Adrenal gland (tissue), 19 donors: ENCODE measurements at places on chromosomes 6 and 20. TPM values are rescaled to one million over a fixed set of nuclear protein-coding genes. Genes with fewer than 3 reads are reported as not detected.

Gene KHDRBS2
- 4.0 TPM for total RNA-seq

DNA sequence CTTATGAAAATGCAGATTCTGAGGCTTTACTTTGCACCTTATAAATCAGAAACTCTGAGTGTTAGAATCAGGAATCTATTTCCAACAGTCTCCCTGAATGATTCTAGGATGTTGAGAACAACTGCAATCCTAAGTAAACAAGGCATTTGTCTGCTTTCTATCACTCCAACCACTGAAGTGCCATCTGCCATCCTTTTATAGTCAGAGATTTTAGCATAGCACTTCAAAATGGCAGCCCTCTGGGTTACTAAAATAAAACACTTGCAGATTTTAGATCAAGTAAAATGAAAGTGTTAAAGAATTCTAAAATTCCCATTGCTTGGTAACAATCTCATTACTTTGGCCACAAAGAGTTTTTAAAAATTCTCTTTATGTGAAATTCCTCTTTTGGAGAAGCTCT, 258.9 kb downstream of the CD109 start:
- no peak overlapping the region for H3K4me3 ChIP-seq
- no peaks in the 10 kb centered on the region for H3K36me3 ChIP-seq
- no peaks in the 10 kb centered on the region for H3K27me3 ChIP-seq
- DNase-seq: no peak
- no peaks in the 10 kb centered on the region for H3K4me1 ChIP-seq
- no peak overlapping the region for H3K27ac ChIP-seq

Gene VGLL2
- total RNA-seq: not detected

DNA sequence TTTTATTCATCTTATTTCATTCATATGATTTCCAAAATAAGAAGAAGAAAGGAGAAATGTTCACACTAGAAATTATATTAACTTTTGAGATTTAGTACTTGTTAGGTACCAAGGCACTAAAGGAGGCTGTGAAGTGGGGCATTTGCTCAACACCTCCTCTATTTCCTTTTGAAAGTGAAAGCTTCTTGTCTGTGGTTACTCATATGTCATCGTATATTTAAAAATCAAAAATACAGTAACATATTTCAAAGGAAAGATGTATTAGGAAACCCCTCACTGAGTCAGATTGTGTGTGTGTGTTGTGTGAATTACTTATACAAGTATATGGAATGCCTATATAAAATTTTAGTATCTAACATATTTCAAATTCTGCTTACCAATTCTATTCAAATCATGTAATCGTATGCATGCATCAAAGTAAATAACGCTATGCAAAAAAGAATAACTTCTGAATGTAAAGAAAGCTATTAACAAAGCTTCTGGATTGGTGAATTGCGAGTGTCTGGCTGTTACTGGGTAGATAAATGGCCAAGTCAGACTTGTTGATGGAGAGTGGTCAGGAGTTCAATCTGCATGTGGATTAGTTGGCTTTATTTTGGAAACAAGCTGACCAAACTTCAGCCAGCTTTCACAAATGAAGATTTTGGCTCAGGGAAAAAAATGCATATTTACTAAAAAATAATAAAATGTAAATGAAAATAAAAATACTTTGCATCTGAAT, 70.9 kb downstream of the PACRG start:
- H3K27ac ChIP-seq: no peak overlapping the region
- H3K4me3 ChIP-seq: no peak overlapping the region
- no peaks in the 10 kb centered on the region for H3K36me3 ChIP-seq
- H3K4me1 ChIP-seq: no peaks in the 10 kb centered on the region
- DNase-seq: no peak

DNA sequence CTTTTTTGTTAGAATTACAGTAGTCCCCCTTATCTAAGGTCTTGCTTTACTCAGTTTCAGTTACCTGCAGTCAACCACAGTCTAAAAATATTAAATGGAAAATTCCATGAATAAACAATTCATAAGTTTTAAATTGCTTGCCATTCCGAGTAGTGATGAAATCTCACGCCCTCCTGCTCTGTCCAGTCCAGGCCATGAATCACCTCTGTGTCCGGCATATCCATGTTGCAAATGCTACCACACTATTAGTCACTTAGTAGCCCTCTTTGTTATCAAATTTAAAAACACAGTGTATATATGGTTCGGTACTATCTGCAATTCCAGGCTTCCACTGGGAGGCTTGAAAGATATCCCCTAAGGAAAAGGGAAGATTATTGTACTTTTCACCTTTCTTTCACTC, 164.6 kb upstream of the FAM83B start:
- no peaks in the 10 kb centered on the region for H3K27me3 ChIP-seq
- no peak overlapping the region for H3K27ac ChIP-seq
- DNase-seq: peak; percentile 48
- no peaks in the 10 kb centered on the region for H3K36me3 ChIP-seq
- no peaks in the 10 kb centered on the region for H3K4me1 ChIP-seq
- no peak overlapping the region for H3K4me3 ChIP-seq

GRCh38 chr6:113597231-113597583, 259.9 kb upstream of the MARCKS start:
- no peaks in the 10 kb centered on the region for H3K27me3 ChIP-seq
- H3K27ac ChIP-seq: no peak overlapping the region
- no peak for DNase-seq

Gene SLC4A11
- total RNA-seq: 30.6 TPM

GRCh38 chr6:132950566-132950965, 136.2 kb downstream of the RPS12 start:
- no peaks in the 10 kb centered on the region for H3K4me1 ChIP-seq
- H3K27ac ChIP-seq: no peak overlapping the region
- DNase-seq: no peak
- no peaks in the 10 kb centered on the region for H3K36me3 ChIP-seq
- peaks cover 4% of the 10 kb centered on the region for H3K27me3 ChIP-seq

Gene SLC17A1
- total RNA-seq: 0.06 TPM

Gene PPP1R11
- total RNA-seq: 49.9 TPM

DNA sequence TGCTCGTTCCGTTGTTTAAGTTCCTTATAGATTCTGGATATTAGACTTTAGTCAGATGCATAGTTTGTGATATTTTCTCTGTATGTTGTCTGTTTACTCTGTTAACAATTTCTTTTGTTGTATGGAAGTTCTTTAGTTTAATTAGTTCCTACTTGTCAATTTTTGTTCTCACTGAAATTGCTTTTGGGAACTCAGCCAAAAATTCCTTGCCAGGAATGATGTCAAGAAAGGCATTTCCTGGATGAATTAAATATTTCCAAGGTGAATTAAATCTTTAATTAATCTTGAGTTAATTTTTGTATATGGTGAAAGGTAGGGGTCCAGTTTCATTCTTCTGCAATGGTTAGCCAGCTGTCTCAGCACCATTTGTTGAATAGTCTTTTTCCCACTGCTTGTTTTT, 406.2 kb upstream of the NOX3 start:
- H3K27me3 ChIP-seq: no peaks in the 10 kb centered on the region
- no peak overlapping the region for H3K4me3 ChIP-seq
- no peak for DNase-seq
- no peaks in the 10 kb centered on the region for H3K4me1 ChIP-seq
- H3K27ac ChIP-seq: no peak overlapping the region
- H3K36me3 ChIP-seq: no peaks in the 10 kb centered on the region

- H3K4me1 ChIP-seq: no peaks in the 10 kb centered on the region
- no peak for DNase-seq
- H3K27me3 ChIP-seq: no peaks in the 10 kb centered on the region
- no peak overlapping the region for H3K27ac ChIP-seq
- no peak overlapping the region for H3K4me3 ChIP-seq
Observed at GRCh38 chr6:20723236-20723635, 189.0 kb downstream of the CDKAL1 start.

DNA sequence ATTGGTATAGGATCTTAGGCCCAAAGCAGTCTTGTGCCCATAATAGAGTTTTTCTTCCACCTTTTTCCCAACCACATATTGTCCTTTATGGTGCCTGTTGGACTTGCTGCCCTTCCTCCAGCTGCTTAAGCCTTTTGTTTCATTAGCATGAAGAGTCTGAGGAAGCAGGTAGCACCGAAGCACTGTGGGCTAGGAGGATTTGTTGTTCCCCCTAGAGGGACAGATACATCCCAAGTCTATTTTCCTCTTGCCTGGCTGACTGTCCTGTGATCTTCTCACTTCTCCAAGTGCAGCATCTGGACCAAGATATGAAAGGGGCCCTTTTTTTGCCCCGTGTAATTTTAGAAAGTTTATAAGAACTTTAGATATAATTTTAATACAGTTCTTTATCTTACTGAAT, 50.7 kb upstream of the COL10A1 start:
- H3K4me1 ChIP-seq: no peaks in the 10 kb centered on the region
- no peak overlapping the region for H3K27ac ChIP-seq
- no peaks in the 10 kb centered on the region for H3K36me3 ChIP-seq
- no peak overlapping the region for H3K4me3 ChIP-seq

DNA sequence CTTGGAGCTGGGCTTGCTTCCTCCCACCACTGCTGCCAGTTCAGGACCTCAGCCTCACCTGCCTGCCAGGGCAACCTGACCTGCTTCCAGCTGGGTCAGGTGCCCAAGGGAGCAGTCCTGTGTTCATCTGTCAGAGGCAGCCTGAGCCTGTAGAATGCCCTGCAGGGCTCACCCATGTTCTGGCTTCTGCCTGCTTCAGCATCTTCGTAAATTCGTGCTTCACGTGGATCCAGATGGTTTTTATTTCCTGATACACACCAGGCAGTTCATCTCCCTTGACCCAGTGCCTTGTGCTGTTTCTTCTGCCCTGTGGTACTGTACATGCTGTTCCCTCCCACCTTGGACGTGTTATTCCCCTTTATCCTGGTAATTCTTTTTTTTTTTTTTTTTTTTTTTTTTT, 50.2 kb downstream of the ARID1B start:
- no peaks in the 10 kb centered on the region for H3K27me3 ChIP-seq
- no peak for DNase-seq
- no peaks in the 10 kb centered on the region for H3K36me3 ChIP-seq
- no peak overlapping the region for H3K27ac ChIP-seq
- H3K4me3 ChIP-seq: no peak overlapping the region

DNA sequence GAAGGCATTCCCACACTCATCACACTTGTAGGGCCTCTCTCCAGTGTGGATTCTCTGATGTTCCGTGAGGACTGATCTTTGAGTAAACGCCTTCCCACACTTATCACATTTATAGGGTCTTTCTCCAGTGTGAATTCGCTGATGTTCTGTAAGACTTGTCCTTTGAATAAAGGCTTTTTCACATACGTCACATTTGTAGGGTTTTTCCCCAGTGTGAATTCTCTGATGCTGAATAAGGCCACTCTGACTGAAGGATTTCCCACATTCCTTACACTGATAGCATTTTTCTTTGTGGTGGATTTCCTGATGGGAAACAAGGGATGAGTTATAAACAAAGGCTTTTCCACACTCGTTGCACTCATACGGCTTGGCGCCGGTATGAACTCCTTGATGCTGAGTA, 8.9 kb downstream of the ZSCAN12 start:
- peaks cover 6% of the 10 kb centered on the region for H3K4me1 ChIP-seq
- H3K4me3 ChIP-seq: no peak overlapping the region
- DNase-seq: no peak
- peaks cover 42% of the 10 kb centered on the region for H3K36me3 ChIP-seq
- H3K27me3 ChIP-seq: no peaks in the 10 kb centered on the region
- H3K27ac ChIP-seq: no peak overlapping the region

Gene C2
- total RNA-seq: 4.6 TPM

GRCh38 chr6:159013229-159013628, 13.2 kb upstream of the RSPH3 start:
- DNase-seq: no peak
- no peaks in the 10 kb centered on the region for H3K27me3 ChIP-seq
- no peak overlapping the region for H3K27ac ChIP-seq
- no peaks in the 10 kb centered on the region for H3K36me3 ChIP-seq

Gene C6orf58
- total RNA-seq: not detected

- no peak for DNase-seq
- H3K27me3 ChIP-seq: no peaks in the 10 kb centered on the region
- no peak overlapping the region for H3K4me3 ChIP-seq
- no peaks in the 10 kb centered on the region for H3K4me1 ChIP-seq
- H3K27ac ChIP-seq: no peak overlapping the region
Observed at GRCh38 chr6:15741405-15741804, 78.6 kb upstream of the DTNBP1 start.

Gene PSMB1
- total RNA-seq: 277 TPM

- DNase-seq: no peak
- H3K27ac ChIP-seq: no peak overlapping the region
- H3K27me3 ChIP-seq: no peaks in the 10 kb centered on the region
- no peaks in the 10 kb centered on the region for H3K36me3 ChIP-seq
Observed at GRCh38 chr20:34180460-34181120, 60.6 kb upstream of the ASIP start.

- no peak overlapping the region for H3K4me3 ChIP-seq
- no peaks in the 10 kb centered on the region for H3K36me3 ChIP-seq
- no peak for DNase-seq
Observed at GRCh38 chr6:154412106-154412820, 55.7 kb upstream of the IPCEF1 start.

DNA sequence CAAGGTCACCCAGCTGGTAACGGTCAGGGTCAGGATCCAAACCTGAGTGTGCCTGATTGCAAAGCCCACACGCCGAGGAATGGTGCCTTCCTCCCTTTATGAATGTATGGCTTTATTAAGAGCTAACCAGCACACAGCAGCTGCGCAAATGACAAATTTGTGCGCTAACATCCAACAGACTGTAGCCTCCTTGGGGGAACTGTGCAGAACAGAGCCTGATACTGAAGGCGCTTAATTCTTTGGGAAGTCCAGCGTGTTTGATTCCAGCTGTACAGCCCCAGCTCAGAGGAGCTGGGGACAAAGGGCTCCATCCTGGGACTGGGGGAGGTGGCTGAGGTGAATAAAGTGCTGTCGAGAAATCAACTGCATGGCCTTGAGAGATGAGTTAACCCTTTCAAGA, 75.7 kb upstream of the JARID2 start:
- no peak overlapping the region for H3K27ac ChIP-seq
- no peak overlapping the region for H3K4me3 ChIP-seq
- no peaks in the 10 kb centered on the region for H3K27me3 ChIP-seq
- no peak for DNase-seq

Gene CRISP2
- not detected for total RNA-seq

Gene OPRL1
- total RNA-seq: 2.1 TPM

Gene HTR1E
- not detected for total RNA-seq

- H3K27ac ChIP-seq: no peak overlapping the region
- H3K4me1 ChIP-seq: peaks cover 13% of the 10 kb centered on the region
- DNase-seq: no peak
- no peaks in the 10 kb centered on the region for H3K36me3 ChIP-seq
- H3K27me3 ChIP-seq: no peaks in the 10 kb centered on the region
- no peak overlapping the region for H3K4me3 ChIP-seq
Observed at GRCh38 chr6:33841070-33841469, 37.3 kb upstream of the MLN start.

GRCh38 chr20:23889775-23890187, 10.2 kb upstream of the CST5 start:
- DNase-seq: peak; percentile 62
- no peak overlapping the region for H3K4me3 ChIP-seq
- no peaks in the 10 kb centered on the region for H3K4me1 ChIP-seq
- H3K27ac ChIP-seq: no peak overlapping the region
